ENCODE measurements at places on chromosomes 1 and 21.

- no peak for DNase-seq
Observed at GRCh38 chr1:205976708-205977401, 26.3 kb downstream of the RAB7B start.

DNA sequence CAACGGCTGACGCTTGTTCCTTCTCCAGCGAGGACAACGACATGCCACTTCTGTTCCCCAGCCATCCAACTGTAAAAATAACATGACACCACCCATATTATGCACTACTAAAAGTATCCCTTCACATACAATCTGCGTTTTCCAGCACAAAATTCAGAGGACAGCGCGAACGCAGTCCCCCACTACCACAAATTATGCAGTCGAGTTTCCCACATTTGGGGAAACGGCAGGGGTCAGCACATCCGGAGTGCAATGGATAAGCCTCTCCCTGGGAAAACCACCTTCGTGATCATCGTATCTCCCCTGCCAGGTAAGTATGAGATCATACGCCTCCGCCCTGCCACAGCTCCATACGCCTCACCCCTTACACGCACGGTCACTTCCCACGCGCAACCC lies 120.9 kb downstream of the PPIAL4G start:
- DNase-seq: peak; percentile 40

DNA sequence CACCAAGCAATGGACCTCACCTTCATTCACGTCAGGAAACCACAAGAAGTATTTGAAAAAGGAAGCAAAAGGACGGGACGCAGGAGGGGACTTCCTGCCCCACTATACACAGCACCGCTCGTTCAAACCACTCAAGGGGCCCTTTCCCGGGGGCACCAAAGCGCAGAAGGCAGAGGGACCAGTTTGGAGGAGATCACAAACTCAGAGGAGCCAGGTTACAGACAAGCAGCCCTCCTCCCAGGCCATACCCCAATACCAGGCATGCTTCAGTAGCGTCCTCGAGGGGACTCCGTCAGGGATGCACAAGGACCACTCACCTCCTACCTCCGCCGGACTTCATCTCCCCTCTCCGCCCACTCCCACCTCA lies 685 bp downstream of the CRTC2 start:
- DNase-seq: peak; percentile 48

- no peak for DNase-seq
Observed at GRCh38 chr1:12231276-12231595, 1.4 kb downstream of the VPS13D start.

DNA sequence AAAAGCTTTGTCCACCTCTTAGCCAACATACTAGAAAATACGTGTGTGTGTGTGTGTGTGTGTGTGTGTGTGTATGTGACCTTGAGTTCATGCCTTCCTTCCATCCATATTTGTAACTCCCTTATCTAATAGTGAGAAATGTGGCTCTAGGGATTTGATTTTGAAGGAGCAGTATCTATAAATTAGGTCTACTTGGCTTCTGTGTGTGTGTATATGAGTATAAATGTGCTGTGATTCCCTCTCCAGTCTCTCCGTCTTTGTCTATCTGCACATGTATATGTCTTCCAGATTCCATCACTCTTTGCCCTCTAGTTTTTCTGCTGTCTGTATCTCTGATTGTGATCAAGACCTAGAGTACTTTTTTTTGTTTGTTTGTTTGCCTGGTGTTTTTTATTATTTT lies 11.9 kb upstream of the NBL1 start:
- DNase-seq: no peak

- DNase-seq: no peak
Observed at GRCh38 chr1:21608798-21609197, 60.4 kb downstream of the RAP1GAP start.

DNA sequence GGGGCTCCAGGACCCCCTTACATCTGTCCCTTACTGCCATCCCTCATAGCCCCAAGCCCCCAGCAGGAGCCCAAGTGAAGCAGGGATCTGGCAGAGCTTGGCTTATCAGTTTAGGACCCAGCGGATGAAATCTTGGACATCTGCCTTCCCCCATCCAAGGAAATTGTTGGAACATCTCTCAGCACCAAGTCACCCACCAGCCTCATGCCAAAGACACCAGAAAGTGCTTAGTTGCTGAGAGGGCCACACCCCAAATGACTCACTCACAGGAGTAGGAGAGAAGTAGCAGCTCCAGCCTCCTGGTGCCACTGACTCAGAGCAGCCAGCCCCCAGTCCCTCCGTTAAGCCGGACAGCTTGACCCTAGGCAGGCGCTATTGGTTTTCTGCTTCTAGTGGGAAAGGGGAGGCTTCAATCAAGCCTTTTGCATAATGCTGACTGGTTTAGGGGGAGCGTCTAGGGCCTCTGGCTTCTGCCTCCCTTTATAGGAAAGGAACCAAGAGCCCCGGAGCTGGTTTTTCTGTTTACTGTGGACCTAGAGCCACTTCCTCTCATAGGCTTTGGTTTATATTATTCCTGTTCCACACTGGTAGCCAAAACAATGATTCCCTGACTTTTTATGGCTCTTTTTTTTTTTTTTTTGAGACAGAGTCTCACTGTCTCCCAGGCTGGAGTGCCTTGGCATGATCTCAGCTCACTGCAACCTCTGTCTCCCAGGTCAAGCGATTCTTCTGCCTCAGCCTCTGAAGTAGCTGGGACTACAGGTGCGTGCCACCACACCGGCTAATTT lies 114.2 kb upstream of the IPO9 start:
- no peak for DNase-seq

Measured in stimulated activated CD4-positive, alpha-beta T cell treated with anti-CD3 and anti-CD28 coated beads, Interleukin-2, amount 100 ng/mL, for 24 hours (primary cell).